IMR-90 (cell line): ENCODE measurements at places on chromosomes 5 and 9.

DNA sequence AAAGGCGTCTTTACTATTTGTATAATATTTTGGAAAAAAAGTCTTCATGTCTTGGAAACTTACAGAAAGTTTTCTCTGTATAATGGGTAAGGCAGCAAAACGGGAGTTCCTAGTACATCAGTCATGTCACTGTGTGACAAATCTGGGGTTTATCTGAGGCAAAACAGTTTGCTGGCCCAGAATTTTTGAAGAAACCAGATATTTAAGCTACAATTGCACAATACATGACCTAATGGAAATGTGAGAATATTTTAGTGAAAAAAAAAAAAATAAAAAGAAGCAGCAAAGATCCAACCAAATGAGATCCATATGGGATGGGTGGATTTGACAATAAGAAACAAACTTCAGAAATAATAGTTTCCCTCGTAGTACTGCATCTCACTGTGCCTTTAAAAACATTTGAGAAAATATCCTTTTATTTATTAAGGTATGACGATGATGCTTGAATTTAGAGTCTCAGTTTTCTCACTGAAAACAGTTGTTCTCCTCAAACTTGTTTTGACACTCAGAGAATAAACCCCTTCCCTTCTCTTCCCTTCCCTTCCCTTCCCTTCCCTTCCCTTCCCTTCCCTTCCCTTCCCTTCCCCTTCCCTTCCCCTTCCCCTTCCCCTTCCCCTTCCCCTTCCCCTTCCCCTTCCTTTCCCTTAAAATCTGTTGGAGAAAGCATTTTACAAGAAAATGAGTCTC, 180.5 kb upstream of the TUT7 start:
- DNase-seq: peak; percentile 83

- peak; percentile 35 for DNase-seq
These were observed 22.5 kb downstream of the MUSK start for GRCh38 chr9:110691002-110691549.

- no peak for DNase-seq
These were observed 1217.3 kb downstream of the PTPRD start for GRCh38 chr9:9395539-9395938.

GRCh38 chr5:122291000-122291901, 20.8 kb upstream of the SNCAIP start:
- no peak for DNase-seq

DNA sequence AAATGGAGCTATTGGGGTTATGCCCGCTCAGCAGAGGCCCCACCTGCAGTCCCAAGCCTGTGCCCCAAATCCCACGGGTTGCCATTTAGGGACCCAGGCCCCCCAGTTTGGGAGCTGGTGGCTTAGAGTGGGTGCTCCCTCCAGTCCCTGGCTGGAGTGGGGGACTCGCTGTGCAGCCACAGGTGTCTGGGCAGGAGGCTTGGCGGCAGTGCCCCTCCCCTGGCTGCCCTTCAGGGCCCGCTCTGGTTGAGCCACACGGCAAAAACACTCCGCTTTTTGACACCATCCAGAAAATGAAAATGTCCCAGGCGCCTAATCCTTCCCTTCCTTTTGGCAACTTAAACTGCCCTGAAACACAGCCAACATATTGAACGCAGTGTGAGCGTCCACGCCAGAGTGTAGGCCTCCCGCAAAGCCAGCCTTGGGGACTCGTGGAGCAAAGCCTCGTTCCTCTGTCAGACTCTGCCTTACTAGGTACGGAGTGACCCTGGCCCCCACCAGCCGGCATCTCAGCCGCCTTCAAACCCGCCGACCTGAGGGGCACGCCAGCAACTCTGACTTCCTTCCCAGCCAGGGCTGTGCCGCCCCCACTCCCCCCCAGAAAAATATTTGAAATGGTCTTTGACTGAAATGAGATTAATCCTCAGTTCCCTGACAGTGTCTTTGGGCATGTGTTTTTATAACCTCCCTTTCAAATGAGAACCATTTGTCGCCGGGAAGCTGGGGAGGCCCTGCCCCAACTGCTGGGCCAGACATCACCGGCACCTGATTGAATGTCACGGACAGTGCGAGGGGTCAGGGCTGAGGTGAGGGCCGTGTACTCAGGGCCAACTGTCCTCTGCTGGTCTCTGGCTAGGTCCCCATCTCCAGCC, 98.5 kb upstream of the LMX1B start:
- no peak for DNase-seq

DNA sequence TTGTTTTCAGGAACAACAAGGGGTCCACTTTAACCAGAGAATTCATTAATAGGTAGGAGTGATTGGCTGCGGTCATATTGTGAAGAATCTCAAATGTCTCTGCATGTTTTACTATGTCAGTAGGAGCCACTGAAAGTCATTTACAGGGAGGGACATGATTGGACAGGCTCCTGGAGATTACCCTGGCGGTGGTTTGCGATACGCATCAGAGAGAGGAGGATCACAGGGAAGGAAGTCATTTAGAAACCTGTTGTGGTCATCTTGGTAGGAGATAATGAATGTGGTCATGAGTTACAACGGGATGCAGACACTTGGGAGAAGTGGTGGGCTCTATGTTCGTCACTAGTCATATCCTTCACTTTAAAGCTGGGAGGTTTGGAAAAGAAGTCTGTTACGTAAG, 262.8 kb downstream of the FAM114A2 start:
- DNase-seq: no peak

DNA sequence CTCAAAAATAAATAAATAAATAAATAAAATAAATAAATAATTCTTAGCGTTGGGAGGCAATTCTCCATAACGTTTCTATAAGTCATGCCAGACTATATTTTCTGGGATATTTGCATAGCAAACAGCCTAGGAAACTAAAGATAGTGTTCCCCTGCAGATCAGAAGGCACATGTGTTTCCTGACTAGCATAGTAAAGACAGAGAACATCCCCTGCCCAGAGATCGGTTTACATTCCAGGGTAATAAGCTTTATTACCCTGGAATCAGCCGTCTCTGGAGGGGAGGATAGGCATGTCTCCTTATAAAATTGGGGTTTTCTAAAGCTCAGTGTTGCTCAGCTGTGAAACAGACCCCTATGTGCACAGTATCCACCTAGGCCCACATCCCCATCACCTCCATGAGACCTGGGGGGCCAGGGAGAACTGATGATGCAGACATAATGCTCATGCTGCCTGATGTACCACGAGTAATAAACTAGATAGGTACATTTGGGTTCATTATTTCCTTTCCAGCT, 36.9 kb upstream of the IFNK start:
- no peak for DNase-seq

DNA sequence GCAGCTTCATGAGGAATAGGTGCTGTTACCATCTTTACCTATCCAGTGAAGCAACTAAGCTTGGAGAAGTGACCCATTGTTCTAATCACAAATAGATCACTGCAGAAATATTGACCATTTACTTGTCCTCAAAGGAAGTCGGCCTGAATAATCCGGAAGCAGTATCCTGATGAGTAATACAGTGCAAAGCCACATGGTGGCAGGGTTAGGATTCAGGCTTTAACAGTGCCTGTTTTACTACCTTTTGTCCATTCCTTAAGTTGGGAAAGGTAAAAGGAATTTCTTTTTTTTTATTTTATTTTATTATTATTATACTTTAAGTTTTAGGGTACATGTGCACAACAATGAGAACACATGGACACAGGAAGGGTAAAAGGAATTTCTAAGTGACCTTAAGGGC, 336.3 kb downstream of the KDM4C start:
- peak; percentile 24 for DNase-seq

- peak; percentile 70 for DNase-seq
These were observed 19.4 kb downstream of the CDKN2AIPNL start for GRCh38 chr5:134392301-134392700.

DNA sequence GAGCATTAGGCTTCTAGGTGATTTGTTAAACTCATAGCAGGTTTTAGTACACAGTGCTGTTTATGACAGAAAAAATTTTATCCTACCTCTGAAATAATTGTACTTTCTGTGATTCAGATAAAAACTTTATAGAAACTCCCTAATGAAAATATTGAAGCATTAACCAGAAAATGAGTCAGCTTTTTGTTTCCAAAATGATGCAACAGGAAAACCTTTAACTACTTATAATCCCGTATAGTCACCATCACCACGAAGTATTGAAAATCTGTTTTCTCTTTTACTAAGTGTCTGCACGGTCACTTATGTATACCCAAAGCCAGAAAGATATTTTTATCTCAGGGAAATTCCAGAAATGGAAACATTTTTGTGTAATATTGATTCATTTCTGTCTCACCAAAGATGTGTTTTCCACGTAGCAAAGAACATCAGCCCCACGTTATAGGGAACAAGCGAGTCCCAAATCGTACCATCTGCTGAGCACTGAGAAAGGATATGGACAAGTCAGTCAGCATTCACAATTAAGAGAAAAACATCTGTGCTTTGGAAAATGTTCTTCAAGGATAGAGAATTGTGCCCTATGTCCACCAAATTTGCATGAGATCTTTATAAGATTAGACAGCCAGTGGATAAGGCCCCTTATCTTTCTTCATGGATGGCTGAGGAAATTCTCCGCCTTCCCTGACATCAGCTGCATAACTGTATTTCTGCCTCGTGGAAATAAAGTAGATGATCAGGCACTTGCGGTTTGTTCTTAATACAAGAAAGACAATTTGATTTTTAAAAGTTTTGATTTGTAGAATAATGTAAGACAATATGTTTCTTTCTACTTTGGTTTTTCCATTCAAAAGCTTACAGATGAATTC, 41.9 kb downstream of the TNFAIP8 start:
- peak; percentile 88 for DNase-seq

GRCh38 chr5:122507581-122507980, 195.5 kb downstream of the SNCAIP start:
- DNase-seq: no peak

DNA sequence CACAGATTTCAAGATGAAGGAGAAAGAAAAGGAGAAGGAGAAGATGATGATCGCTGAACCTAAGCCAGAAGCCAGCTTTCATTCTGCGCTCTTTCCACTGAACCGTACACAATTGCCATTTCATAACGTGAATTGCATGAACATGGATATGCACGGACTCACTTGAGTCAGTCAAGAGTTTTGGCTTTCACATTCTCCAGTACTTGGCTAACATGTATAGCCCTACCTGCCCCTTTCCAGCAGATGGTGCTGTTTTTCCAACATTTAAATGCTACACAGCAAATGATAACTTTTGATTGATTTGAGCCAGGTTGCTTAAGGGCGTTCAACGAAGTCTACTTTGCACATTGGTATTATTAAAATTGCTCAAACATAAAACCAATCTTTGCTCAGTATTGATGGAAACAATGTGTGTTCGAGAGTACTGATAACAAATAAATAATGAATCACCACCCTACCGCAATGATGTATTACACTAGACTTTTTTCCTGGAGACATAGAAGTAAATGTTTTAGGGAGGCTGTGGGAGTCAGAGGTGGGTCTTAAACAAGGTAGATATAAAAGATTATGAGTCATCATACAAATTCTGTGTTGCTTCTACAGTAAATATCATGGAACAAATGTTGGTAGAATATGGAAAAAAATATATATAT, 196.4 kb downstream of the TRPM3 start:
- DNase-seq: peak; percentile 84

- DNase-seq: no peak
These were observed 144.7 kb upstream of the C9orf72 start for GRCh38 chr9:27717991-27718390.

DNA sequence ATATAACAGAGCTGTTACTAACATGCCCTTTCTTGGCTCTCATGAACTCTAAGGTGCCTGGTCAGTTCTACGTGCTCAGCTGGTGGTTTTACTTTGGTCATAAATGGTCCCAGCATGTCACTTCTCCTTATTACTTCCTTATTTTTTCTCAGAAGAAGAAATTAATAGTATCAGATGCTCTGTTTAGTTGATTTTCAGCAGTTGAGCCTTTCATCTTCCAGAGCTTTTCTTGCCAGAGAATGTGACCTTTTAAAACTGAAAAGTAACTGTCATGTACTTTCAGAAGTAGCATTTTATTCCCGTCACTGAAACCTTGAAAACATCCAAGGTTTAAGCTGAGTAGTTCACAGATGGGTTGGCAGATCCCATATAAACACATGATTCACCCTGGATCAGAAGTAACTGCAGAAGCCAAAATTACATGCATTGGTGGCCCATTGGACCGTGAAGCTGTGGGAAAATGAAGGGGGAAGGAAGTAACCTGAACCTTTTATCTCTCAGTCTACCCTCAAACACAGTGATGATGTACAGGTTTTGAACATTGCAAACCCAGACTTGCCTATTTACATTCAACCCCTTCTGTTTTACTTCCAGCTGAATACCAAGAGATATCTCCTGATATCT, 50.5 kb downstream of the HACD4 start:
- peak; percentile 93 for DNase-seq

DNA sequence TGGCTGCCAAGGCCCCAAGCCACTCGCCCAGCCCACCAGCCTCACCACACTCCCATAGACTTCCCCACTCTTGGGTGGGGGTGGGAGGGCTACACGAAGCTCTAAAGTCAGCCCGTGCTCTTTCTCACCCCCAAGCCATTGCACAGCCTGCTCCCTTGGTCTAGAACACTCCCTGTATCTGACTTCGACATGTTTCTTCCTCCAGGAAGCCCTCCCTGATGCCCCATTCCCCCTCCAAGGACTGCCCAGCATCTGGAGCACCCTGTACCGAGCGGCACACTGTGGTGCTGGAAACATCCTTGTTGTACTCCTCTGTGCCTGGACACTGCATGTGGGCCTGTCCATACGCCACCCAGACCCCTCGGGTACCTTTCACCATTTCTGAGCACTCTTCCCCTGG, 49.4 kb upstream of the KCNMB1 start:
- DNase-seq: no peak

DNA sequence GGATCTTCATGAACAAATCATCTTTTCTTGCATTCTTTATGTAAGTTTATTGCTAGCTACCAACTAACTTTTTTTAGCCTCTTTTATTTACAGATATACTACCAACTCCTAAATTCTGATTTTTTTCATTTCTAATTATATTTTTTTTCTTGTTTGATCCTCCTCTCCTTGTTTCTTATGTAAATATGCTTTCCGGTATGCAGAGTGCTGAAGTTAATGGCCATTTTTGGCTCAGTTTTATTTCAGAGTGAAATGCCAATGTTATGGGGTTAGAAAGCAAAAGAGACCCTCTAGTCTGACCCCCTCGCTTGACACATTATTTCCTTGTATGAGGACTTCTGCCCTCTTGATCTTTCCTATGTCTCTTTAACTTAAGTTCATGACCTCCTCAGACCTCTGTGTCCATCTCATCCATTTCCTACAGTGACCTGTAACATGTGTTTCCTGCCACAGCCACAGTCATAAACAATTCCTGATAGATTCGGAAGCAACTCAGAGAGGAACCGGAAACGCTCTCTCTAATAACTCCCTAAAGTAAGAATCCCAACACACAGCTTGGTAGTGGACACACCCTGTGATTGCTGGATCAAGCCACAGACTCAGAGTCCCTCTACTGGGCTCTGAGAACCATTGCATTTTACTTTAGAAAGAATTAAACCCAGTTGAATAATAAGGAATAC, 42.9 kb upstream of the AFAP1L1 start:
- DNase-seq: peak; percentile 92

DNA sequence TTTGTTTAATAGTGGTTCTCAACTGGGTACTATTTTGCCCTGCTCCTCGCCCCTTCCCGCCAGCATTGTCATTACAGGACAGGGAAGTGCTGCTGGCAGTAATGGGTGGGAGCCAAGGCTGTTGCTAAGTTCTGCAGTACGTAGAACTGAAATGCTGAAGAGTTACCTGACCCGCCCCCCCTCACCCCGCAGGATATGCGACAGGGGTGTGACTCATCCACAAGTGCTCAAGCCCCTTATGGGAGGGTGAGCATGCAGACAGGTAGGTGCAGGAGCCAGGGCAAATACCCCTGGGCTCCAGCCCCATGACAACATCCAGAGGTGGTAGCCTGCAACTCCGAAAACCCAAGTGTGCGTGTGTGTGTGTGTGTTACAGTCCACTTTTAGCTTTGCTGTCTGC, 35.7 kb downstream of the LRRC70 start:
- no peak for DNase-seq
